ENCODE measurements at places on chromosomes 4 and X.
A peak's percentile ranks its signal among the peaks of the same experiment; 100 is the strongest.

DNA sequence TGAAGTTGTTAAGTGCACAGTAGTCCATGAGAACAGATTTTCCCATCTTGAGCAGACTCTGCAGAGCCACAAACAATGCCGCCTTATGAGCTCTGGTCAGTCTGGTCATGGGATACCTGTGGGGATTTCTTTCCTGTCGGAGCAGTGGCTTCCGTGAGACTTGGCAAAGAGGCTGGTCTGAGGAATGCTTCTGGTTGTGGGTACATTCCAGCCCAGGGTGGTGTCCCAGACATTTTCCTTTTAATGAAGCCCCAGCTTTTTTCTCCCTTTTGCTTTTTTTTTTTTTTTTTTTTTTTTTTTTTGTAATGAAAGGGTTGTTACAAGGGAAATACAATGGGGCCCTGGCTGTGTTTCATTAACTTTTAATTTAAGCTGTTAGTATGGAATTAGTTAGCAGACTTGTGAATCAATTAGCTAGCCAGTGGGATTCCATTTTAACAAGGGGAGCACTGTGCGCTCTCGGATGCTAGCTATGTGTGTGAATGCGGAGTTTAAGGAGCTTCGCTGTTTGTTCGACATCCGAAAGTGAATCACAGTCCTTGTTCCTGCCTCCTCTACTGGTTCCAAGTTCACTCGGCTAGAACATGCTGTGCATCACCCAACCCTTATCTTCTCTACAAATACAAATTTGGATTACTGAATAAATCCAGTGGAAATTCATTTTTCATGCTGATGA is 225.1 kb downstream of the CBR4 start:
- DNase-seq: no peak

- DNase-seq: no peak
These were observed 39.1 kb upstream of the NPFFR2 start for GRCh38 chr4:71992571-71993312.

DNA sequence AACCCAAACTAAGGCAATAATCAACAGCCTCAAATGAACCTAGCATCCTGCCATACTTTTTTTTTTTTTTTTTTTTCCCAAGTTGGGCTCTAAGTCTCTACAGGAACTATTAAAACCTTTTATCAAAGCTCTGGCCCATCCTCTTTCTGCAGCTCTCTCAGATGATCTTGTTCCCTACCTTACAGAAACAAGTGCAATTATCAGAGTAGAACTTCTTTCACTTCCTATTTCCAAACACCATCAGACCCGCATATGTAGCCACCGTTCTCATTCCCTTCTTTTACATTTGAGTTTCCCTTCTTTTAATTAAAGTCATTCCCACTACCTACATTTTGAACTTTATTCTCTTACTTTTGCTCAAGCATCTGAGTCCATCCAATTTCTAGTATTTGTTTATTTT is 690.6 kb downstream of the DMD start:
- DNase-seq: no peak

DNA sequence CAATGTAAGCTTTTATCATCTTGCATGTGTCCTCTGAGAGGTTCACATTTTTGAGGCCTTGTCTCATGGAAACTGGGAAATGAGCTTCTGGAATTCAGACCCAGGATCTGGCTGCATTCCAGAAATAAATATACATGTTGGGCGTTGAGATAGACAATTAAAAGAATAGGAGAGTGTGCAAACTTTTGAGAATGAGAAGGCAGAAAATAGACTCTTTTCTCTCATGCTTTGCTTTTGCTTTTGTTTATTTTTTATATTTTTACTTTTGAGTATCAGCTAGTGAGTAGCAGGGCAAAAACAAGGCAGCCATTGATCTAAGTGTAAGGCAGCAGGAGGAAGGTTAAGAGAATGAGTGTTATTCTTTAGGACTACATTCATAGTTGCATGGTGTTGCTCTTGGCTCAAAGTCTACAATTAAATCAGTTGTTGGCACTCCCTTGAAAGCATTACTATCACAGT is 12.4 kb downstream of the SHROOM3 start:
- no peak for DNase-seq

DNA sequence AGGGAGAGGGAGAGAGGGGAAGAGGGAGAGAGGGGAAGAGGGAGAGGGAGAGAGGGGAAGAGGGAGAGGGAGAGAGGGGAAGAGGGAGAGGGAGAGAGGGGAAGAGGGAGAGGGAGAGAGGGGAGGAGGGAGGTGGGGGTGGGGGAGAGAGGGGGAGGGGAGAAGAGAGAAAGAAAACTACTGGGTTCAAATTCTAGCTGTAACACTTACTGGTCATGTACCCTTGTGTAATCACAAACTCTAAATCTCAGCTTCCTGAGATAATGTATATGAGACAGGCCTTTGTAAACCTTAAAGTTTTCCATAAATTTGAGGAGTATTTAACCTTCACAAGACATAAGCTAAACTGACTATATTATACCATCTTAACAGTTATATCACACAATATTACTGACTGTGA is 109.1 kb downstream of the FGF16 start:
- DNase-seq: no peak

- DNase-seq: no peak
These were observed 4.7 kb upstream of the TSPYL2 start for GRCh38 chrX:53077207-53078197.

- DNase-seq: peak; percentile 65
These were observed 118.0 kb upstream of the WDFY3 start for GRCh38 chr4:85084371-85085094.

- DNase-seq: no peak
These were observed 235.4 kb downstream of the GPC3 start for GRCh38 chrX:133749951-133750350.

GRCh38 chr4:69713593-69713992 is 46.8 kb downstream of the SULT1B1 start:
- DNase-seq: no peak

DNA sequence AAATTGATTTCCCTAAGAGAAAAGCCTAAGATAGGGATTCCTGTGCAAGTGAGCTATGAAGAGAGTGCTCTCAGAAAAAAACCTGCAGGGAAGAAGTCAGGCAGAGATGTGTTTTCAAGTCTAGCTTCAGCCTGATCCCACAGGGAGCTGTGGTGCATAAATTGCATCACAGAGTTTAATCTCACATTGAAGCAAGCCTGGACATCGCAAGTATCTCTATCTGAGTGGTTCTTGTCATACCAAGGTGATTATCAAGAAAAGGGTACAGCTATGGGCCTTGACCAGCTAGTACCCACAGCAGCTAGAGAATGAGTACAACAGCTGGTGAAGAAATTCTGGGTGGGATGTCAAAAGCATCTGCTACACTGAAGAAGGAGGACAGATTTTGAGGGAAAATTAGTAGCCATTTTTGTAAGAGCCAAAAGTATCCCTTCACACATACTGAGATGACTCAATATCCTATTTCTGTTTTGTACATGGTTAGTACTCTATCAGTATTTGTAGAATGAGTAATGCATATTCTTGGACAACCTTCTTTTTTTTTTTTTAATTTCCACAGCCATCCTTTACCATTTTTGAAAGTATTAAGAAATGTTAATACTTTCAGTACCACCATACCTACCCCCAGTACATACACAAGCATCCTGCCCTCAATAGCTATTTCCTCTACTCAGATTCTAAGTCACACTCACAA is 708.9 kb downstream of the IL1RAPL1 start:
- no peak for DNase-seq

DNA sequence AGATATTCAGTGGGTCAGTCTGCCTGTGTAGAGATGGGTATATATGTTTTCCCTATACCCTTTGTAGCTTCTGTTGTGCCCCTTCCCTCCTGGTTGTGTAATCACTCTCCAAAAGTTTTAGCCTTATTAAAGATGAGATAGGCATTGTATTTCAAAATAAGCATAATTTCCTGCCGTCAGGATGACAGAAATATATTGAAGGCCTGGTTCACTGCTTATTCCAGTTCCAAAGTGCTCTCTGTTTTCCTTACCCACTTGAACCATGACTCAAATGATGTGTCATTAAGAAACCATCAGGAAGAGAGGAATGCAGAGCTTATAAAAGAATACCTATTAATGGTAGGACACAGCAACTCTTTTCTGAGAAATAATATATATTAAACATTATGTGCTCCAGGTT is 178.5 kb downstream of the GABRB1 start:
- DNase-seq: peak; percentile 20

- DNase-seq: no peak
These were observed 32.4 kb upstream of the BCOR start for GRCh38 chrX:40130207-40130606.

DNA sequence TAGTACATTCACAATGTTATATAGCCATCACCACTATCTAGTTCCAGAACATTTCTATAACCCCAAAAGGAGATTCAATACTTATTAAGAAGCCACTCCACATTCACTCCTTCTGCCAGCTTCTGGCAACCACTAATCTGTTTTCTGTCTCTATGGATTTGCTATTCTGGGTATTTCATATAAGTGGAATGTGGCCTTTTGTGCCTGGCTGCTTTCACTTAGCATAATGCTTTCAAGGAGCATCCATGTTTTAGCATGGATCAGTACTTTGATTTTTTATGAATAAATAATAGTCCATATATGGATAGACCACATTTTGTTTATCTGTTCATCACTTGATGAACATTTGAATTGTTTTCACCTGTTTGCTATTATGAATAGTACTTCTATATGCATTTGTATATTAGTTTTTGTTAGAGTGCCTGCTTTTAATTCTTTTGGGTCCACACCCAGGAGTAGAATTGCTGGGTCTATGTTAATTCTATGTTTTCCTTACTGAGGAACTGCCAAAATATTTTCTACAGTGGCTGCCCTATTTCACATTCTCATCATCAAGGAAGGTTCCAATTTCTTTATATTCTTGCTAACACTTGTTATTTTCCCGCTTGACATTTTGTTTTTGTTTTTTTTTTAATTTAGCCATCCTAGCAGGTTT is 16.6 kb upstream of the SMIM9 start:
- DNase-seq: no peak

- no peak for DNase-seq
These were observed 18.7 kb downstream of the RASGEF1B start for GRCh38 chr4:81453024-81453423.

DNA sequence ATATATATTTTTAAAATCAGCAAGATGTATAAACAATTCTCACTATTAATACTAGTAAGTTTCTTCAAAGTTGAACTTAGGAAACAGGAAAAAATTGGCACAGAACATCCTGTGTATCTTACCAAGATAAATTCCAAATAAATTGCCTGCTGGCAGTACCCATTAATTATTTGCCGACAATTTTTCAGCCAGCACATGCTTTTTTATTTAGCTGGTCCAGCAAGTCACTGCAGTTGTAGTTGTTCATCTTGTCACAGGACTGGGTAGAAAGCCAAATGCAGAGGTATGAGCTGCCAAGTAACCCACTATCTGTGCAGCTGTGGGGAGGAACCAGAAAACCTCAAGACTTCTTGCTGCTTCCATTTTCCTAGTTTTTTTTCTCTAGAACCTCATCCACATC is 113.4 kb downstream of the PACRGL start:
- DNase-seq: no peak

GRCh38 chr4:146545102-146545501 is 23.4 kb upstream of the SLC10A7 start:
- DNase-seq: no peak

DNA sequence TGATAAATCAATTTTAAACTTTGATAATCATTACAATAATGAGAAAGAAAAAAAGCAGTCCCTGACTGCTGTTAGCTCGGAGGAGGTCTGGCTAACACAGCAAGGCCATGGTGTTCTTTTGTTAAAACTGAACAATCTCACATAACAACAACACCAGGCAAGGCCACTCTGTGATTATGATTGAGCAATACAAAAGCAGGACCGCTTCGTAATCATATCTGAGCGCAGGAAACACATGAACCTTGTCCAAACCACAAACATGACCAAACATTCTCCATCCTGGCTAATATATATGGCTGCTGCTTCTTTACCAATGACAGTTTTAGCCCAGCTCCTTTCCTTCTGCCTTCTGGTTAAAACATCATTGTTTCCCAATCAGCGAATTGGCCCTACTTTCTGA is 76.8 kb upstream of the DDX53 start:
- no peak for DNase-seq

DNA sequence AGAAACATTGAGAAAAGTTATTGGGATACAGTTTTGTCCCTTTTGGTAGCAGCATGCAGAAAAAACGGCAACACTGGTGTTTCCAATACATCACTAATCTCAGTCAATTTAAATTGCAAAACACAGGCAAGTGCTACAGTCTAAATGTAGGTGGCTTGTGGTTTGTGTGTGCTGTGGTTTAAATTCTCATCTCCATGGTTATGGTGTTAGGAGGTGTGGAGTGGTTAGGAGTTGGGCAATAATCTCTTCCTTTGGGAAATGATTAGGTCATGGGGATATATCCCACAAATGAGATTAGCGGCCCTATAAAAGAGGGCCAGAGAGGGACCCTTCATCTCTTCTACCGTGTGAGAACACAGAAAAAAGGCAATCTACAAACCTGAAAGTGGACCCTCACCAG is 1344.3 kb downstream of the ADGRL3 start:
- DNase-seq: no peak

DNA sequence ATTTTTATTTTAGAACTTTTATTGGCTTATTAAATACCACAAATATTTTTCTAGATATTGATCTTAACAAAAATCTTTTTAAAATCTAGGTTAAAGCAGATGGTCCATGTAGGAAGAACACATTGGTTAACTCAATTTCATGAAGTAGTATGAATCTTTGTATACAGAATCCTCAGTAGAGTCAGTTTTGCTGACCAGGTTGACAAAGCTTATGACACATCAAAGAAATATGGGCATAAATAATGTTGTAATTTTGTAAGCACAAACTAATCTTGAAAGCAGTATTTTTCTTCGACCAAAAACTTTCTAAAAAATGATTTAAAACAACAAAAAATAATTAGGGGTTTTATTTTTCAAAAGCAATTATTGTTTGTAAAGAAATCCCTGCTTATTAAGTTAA is 479.3 kb upstream of the PCDH10 start:
- no peak for DNase-seq

DNA sequence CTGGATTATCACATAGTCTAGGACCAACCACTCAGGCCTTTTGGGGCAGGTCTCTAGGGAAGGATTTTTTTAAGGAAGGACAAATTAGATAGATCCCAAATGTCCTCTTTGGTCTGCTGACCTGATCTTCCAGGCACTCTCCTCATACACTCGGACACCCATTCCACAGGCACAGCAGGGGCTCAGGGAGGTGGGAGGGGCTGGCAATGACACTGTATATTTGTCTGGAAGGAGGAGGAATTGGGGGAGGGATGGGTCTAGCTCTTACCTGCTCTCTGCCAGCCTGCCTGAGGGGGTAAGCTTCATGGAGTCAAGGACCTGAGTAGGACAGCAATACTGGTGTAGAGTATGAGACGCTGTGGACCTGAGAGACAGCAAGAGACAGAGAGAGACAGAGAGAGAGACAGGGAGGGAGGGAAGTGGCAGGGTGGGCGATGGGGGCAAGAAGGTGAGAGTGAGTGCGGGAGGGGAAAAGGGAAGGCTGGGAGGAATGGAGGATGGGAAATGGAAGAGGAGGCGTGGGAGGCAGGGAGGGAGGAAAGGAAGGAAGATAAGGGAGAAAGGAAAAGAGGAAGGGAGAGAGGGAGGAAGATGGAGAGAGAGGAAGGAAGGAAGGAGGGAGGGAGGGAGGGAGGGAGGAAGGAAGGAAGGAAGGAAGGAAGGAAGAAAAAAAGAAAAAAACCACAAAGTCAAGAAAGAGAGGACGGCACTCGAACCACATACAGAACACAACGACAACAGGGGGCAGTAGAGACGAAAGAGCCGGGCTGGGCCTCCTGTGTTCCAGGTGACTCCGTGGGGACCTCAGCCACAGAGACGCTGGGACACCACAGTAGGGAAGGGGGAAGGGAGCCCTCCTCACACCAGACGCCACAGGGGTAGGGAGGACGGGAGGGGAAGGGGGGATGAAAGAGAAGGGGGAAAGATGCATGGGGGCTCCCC is 1.8 kb downstream of the IQSEC2 start:
- DNase-seq: no peak

- no peak for DNase-seq
These were observed 24.8 kb downstream of the GRXCR1 start for GRCh38 chr4:42917296-42917695.

Measured in amniotic stem cell (primary cell).